SK-N-SH treated with all-trans-retinoic acid at 6 μM for 48 hours (cell line): ENCODE measurements at places on chromosomes 13 and 19.

DNA sequence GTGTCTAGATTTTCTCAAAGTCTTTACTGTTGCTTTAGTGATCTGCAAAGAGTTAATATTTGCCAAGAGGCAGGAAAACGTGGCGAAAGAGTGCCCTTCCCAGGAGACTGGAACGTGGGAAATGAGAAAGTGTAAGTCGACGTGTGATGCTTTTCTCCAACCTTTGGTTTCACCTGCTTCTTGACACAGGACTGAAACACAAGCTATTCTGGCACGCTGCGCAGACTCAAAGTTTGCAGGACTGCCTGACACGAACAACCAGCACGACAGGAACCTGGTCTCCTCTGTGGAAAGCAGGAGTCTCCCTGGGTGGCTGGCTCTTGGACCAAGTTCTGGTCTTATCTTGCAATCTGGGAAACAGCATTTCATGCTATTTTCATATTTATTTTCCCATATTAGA is 28.6 kb downstream of the RFXAP start:
- ATAC-seq, result no peak

GRCh38 chr19:12093777-12094176 is 29.2 kb downstream of the ZNF844 start:
- no peak for ATAC-seq

- peak; percentile 73 for ATAC-seq
Observed at GRCh38 chr13:74555651-74556420, 421.6 kb upstream of the KLF12 start.

DNA sequence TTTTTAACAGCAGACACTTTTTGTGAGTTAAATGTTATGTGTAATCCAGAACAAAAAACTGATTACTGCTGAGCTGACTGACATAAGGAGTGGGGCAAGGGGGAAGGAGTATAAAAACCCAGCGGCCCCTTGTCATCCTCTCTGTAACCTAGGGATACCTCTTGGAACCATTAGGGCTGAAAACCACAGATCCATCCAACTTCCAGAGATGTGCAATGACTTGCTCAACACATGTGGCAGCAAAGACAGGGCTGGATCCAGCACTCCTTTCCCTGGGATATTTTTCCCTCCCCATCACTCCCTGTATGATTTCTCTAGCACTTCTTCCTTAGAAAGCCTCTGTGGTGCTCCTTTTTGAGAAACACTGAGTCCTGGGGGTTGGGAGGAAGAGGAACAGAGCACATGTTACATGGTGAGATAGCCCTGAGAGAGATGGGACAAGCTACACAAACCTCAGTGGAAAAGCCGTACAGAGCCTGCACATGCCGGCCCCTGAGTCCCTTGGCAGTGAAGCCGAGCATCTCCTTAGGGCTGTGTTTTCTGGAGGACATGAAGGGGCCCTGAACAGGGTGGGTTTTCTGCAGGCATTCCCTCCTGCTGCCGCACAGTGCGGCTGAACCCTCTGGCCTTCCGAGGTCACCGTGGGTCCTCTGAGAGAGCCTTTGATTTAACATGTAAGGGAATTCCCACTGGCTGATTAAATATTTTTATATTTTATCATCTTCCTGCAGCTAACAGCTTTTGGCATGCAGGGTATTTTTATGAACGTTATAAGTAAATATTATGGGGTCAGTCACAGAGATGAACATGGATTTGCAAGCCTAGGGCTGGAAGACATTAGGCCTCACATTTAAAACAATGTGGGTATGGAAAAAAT is 219.9 kb downstream of the COG6 start:
- ATAC-seq, result peak; percentile 45

DNA sequence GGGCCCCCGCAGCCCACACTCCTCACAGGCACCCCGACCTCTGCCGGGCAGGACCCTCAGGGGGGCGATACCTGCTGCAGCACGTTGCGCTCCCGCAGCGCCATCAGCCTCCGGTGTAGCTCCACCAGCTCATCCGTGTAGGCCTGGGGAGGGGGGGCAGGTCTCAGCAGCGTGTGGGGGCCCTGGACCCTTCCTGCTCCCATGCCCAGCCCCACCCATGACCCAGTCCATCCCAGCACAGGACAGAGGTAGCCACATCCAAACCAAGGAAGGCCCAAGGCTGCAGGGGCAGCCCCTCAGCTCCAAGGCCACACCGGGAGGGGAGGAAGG is 66.5 kb downstream of the MLLT1 start:
- ATAC-seq, result no peak

DNA sequence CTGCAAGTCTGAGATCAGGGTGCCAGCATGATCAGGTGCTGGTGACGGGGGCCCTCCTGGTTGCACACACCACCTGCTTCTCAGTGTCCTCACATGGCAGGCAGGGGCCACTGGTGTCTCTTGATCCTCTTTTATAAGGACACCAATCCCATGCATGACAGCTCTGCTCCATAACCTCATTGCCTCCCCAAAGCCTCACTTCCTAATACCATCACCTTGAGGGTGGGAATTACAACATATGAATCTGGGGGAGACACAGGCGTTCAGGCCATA is 15.0 kb upstream of the MIER2 start:
- no peak for ATAC-seq
